ENCODE measurements at places on chromosomes 12 and 14. TPM values are rescaled to one million over a fixed set of nuclear protein-coding genes. Genes with fewer than 3 reads are reported as not detected.

The IL31 gene
- polyA plus RNA-seq = 0.38 TPM

DNA sequence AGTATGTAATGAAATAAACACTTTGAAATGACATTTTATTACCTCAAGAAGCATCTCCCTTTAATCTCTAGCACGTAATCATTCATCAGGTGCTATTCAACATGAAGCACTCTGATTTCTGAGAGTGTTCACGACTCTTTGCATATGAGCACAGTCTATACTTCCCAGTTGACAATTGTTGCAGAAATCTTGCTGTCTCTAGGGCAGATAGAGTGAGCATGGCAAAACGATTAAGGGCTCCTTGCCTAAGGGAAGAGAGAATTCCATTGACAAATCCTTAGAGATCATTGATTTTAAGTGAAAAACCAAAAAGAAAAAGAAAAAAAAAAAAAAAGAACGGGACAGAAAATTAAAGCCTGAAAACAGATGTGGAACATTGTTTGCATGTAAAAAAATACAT is 107.6 kb downstream of the C12orf50 start:
- DNase-seq = no peak

The KRT75 gene
- not detected for polyA plus RNA-seq

DNA sequence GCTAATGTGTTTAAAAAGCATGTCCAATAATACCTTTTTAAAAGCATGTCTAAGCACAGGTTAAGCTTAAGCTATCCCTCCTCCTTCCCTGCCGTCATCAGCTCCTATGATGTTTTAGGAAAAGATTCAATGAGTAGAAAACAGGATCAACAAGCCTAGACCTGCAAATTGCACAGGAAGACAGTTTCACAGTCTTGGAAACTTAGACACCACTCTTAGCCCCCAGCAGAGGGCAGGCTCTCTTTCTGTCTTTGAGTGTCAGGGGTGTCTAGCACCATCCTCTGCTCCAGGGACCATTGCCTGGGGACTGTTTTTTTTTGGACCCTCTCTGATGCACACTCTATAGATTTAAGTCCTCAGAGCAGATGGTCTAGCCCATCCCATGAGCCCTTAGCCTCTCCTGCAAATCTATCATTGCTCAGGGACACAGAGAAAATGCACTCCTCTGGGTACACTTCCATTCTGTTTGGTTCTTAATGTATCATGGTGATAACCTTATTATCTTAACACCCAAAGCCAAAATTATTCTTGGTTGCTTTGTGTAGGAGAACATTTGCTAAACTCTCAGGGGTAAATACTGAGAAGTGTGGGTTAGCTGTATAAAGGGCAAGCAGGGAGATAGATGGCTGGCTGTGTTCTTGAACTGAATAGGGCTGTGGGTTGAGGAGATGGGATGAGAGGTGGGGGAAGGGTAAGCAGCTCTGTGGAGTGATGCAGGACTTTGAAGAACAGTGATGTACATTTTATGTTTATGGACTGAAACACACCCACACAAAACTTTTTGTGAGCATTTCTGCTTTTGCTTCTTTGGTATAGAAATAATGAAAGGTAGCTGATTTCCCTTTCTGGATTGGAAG is 259.9 kb upstream of the DDHD1 start:
- no peak for DNase-seq

DNA sequence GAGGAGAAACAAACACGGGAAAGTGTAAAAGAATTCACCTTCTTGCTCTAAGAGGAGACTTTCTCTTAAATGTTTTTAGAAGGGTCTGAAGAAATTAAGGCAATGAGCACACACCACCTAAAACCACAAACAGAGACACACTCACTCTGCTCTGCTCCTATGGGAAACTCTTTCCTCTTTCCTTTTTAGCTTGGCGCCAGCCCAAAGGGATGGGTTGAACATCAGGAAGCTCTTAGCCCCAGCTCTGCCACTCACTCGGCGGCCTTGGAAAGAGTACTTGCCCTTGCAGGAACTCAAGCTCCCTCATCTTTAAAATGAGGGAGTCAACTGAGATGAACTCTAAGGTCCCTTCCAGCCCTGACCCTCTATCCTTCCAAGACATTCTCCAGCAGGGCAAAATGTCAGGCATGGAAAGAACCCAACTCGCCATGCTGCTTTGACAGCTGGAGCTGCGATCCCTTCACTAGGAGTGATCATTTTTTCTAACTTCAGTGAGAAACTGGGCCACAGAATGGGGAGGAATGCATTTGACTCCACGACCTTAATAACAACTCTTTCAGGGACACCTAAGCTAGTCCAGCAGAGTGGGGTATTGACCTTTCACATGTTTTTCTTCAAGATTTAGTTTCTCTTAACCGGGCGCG is 980 bp upstream of the RNASE8 start:
- no peak for DNase-seq

- DNase-seq = no peak
These were observed 1915.0 kb upstream of the FLRT2 start for GRCh38 chr14:83614956-83615355.

- DNase-seq = no peak
These were observed 181.8 kb downstream of the ATXN7L3B start for GRCh38 chr12:74719447-74719846.

GRCh38 chr12:105485921-105486320 is 155.4 kb downstream of the C12orf75 start:
- DNase-seq = no peak

DNA sequence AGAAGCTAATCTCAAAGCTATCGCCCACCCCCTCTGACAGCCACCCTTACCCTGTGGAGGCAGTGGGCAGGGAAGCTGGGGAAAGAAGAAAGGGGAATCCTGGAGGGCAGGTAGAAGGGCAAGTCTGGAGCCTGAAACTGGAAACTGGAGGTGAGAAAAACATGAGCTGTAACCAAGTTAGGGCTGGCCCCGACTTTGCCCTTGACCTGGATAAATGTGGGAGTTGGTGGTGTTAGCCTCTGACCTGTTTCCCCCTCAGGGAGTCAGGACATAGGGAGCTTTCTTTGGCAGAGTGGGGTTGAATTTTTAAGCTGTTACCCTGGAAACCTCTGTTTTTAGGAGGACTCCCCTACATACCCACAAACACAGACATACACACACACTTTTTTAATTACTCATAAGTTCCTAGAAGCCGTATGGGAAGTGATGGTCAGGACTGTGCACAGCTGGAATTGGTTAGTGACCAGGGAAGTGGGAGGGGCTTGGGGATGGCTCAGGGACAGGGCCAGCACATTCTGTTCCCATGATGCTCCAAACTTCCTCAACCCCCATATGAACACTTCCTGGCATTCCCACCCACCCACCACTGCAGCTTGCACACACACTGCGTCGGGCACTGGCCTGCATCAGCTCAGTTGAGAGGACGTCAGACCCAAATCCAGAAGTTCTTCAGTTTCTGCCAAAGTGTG is 5.0 kb upstream of the MMP19 start:
- peak; percentile 90 for DNase-seq

- DNase-seq = no peak
These were observed 83.6 kb upstream of the LHX5 start for GRCh38 chr12:113555226-113555625.

- peak; percentile 40 for DNase-seq
These were observed 7.2 kb upstream of the SELPLG start for GRCh38 chr12:108640802-108641445.

DNA sequence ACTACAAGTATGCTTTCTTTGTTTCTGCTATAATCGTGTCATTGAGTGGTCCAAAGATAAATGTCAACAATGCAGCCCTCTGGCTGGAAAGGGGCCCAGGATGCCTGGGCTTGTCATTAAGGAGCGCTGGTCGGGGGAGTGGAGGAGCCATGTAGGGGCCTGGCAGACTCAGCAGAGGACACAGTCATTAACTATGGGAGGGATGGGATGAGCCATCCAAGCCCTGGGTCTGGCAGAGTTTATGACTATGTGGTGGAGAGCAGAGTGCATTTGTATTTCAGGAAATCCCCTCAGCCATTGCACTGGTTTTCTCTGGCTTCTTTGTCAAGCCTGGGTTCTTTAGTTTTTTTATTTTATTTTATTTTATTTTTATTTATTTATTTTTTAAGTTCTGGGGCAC is 243.1 kb downstream of the C12orf75 start:
- no peak for DNase-seq

DNA sequence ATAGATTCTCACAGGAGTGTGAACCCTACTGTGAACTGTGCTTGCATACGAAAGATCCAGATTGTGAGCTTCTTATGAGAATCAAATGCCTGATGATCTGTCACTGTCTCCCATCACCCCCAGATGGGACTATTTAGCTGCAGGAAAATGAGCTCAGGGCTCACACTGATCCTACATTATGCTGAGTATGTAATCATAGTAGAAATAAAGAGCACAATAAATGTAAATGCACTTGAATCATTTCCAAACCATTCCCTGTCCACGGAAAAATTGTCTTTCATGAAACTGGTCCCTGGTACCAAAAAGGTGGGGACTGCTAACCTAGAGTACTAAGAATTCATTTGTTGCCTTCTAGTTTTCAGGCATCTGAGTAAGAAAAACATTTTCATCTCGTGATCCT is 1215.8 kb upstream of the TMEM132C start:
- no peak for DNase-seq

- no peak for DNase-seq
These were observed 87.1 kb downstream of the TMCC3 start for GRCh38 chr12:94563286-94563685.

DNA sequence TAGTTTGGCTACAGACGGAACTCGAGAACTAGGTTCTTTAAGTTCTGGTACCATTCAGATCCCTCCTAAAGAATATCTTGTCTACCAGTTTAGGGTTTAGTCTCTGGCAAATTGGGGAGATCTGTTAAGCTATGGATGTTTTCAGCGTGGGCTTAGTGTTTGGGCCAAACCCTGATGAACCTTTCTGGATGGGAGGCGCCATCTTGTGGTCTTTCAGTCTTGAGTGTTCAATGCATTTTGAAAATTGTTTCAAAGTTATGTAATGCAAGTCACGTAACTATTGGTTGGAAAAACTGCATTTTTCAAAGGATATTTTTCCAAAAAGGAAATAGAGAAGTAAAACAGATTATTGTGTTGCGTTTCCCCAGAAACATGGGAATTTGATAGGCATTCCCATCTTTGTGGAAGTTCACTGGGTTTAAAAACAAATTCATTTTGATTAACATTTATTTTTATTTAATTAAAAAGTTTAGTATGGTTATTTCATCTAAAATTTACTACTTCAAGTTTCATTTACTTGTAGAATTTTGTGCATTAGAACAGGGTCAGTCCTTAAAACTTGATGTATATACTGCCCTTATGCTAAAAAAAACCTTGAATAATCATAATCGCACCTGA is 169.0 kb downstream of the PRIMA1 start:
- DNase-seq = peak; percentile 67
